H1 (cell line): ENCODE measurements at places on chromosomes 5 and 9. TPM values are rescaled to one million over a fixed set of nuclear protein-coding genes. Genes with fewer than 3 reads are reported as not detected.

ANXA1 gene
- total RNA-seq: 5.7 and 6.7 TPM in 2 replicates

GRCh38 chr5:2981652-2982051, 230.2 kb upstream of the IRX2 start:
- DNase-seq: no peak

DNA sequence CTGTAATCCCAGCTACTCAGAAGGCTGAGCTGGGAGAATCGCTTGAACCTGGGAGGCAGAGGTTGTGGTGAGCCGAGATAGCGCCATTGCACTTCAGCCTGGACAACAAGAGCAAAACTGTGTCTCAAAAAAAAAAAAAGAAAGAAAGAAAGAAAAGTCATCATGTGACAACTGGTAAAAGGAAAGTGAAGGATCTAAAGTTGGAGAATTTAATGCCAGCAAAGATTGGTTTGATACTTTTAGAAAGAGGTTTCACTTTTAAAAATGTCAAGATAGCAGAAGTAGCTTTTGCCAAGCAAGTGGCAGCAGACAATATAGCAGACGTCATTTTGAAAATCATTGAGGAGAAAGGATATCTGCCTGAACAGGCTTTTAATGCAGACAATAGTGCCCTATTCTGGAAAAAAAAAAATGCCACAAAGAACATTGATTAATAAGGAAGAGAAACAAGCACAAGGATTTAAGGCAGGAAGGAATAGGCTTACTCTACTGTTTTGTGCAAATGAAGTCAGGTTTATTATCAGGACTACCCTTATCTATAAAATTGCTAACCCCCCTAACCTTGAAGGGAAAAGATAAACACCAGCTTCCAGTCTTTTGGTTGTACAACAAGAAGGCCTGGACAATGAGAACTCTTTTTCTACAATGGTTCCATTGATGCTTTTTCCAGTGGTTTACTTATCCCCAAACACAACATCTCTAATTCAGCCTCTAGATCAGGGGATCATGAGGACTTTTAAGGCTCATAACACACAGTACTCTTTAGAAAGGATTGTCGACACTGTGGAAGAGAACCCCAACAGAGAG, 12.0 kb downstream of the PKD2L2 start:
- no peak for DNase-seq

DNA sequence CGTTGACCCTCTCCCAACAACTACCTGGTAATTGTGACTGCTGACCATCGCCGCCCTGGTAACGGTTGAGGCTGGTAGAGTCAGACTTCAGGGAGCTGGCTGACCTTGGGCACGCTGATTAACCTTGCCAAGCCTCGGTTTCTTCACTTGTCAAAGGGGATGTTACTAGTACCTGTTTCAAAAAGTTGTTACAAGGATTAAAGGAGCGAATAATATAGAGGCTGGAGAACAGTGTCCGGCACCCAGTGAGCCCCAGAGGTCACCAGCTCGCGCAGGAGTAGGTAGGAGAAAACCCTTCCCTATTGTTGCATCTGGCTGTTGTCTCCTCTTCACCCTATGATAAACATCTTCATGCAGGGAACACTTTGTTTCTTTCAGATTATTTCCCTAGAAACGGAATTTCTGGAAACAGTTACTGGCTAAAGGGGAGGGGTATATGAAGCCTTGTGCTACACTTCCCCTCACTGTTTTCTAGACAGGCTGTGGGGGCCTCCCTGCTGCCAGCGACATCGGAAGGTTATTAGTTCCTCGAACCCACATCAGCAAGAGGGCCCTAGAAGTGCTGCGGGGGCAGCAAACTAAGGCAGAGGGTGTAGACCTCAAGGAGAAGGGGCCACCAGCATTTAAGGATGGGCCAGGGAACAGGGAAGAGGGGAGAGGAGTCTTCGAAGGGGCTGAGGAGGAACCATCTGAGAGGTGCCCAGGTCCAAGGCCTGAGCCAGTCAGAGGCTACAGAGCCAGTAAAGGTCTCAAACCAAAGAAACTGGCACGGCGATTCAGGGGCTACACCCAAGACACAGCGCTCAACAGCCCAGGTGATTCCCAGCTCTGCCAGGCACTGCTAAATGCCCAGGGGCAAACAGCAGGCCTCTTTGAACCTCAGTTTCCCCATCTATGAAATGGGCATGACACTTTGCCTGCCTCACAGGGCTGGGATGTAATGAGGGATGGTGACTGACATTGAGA, 37.6 kb downstream of the HRH2 start:
- DNase-seq: no peak

DNA sequence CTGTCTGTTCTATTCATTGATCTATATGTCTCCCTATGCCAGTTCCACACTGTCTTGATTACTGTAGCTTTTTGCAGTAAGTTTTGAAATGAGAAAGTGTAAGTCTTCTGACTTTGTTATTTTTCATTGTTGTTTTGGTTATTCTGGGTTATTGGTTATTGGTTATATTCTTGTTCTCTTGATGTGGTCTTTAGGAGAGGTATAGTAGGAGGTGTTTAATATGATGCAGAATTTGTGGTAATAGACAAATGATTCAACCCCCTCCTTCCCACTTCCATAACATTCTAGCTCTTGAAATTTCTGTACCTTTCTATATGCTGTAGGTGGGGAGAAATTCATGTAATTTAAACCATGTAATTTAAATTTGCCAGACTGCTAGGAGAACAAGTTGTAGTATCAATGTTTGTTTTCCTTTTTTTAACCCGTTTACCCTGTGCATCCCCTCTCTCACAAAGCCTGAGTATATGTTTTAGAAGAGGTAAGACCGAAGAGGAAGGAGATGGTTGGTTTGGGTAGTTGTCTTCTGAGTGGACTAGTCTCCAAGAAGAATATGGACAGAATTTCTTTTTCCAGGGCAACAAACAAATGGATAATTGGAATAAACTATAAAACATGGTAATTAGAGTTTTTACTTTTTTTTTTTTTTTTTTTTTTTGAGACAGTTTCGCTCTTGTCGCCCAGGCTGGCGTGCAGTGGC, 19.2 kb downstream of the ANKHD1 start:
- no peak for DNase-seq
